ENCODE measurements at places on chromosomes 5 and 9. TPM values are rescaled to one million over a fixed set of nuclear protein-coding genes. Genes with fewer than 3 reads are reported as not detected.

The PAPPA gene
- total RNA-seq: 9.5 TPM

The GPRIN1 gene
- 7.6 TPM for total RNA-seq

The DIRAS2 gene
- total RNA-seq: 9.8 TPM

The SAXO1 gene
- total RNA-seq: 0.51 TPM

The ESM1 gene
- not detected for total RNA-seq

The SPINK4 gene
- total RNA-seq: not detected

The ANKRD55 gene
- total RNA-seq: not detected

The SLC25A2 gene
- not detected for total RNA-seq

The PCDHB7 gene
- total RNA-seq: 0.63 TPM

The CDH10 gene
- 0.13 TPM for total RNA-seq

The TMEM250 gene
- total RNA-seq: 59.7 TPM

The RASGEF1C gene
- not detected for total RNA-seq

The HTR4 gene
- total RNA-seq: not detected

The ANXA6 gene
- 318 TPM for total RNA-seq

The RNF14 gene
- 36.6 TPM for total RNA-seq

The ADCY2 gene
- not detected for total RNA-seq

The COL15A1 gene
- 3.5 TPM for total RNA-seq

The TCF7 gene
- total RNA-seq: 2.6 TPM
